ENCODE measurements at places on chromosomes 12 and 14. TPM values are rescaled to one million over a fixed set of nuclear protein-coding genes. Genes with fewer than 3 reads are reported as not detected.

- DNase-seq, result no peak
Observed at GRCh38 chr14:34983786-34984185, 994 bp downstream of the SRP54 start.

The LALBA gene
- total RNA-seq, result not detected

- peak; percentile 25 for DNase-seq
Observed at GRCh38 chr12:12717586-12718380, 615 bp downstream of the CDKN1B start.

The SDSL gene
- total RNA-seq, result 1.3 TPM

The CD69 gene
- total RNA-seq, result 0.69 TPM

GRCh38 chr14:103623308-103623707 lies 5.7 kb upstream of the KLC1 start:
- DNase-seq, result no peak

- peak; percentile 83 for DNase-seq
Observed at GRCh38 chr12:132956011-132956788, at the start of gene ZNF605. TSS of gene ZNF605 (minus strand) at chr12:132956306. CDS start at chr12:132945635, 10,671 bp downstream.

GRCh38 chr12:111270774-111271173 lies 98.1 kb downstream of the PHETA1 start:
- DNase-seq, result no peak

DNA sequence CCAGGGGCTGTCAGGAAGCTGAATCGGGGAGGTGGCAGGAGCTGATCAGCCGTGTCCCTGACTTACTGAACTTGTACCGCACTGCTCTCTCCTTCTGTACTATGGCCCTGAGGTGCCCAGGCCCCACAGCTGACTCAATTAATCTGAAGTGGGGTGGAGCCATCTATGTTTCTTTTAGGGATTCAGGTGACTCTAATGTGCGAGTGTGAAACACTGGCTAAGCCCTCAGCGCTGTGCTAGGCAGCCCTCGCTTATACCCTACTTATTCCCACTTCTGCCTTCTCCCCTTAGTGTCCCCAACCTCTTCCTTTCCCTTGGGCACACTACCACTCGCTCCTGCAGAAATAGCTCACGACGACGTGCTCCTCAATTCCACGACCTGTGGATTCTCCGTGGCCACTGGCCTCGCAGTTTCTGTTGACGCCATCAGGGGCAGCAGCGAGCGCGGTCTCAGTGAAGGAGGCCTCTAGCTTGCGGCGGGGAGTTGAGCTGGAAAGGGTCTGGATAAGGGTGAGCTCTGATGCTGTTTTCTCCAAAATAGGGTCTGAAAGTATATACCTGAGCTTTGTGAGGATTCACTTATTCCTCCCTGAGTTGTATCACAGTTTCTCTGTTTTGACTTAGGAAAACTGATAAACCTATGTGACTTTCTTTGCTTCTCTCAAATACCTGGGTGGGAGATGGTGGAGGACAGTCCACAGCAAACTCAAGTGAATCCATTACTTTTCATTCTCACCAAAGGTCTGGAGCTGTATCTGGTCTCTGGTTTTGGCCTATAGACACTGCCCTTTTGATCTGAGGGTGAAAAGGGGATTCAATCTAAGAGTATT lies 167.6 kb downstream of the SLC41A2 start:
- peak; percentile 60 for DNase-seq

The SMCO2 gene
- total RNA-seq, result 0.46 TPM

GRCh38 chr12:122544537-122544936 lies 17.5 kb downstream of the KNTC1 start:
- DNase-seq, result no peak

The GON7 gene
- total RNA-seq, result 15.5 TPM

The TCL1B gene
- total RNA-seq, result not detected

The SLC39A2 gene
- not detected for total RNA-seq

DNA sequence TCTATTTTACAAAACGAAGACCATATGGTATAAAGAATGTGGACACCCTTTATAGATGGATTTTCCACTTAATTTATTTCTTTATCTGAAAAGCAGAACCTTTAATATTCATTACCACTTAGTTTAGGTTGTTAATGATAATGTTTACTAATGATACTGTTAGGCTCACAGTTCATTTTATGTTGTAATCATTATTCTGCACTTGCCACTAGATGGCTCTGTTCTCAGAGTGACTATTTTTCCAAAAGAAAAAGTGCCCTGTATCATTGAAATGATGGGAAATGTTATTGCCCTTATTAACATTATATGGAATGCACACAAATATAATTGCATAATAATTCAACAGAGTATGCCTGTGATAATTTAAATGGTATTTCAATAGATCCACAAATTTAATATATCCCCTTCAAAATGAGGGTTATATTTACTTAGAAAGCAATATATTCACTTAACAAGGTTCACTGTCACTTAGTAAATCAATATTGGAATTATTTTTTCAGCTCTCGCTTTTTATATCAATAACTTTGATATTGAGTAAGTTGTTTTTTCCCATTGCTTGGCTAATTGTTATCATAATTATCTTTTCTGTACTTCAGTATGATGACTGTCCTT lies 95.7 kb downstream of the PDE3A start:
- DNase-seq, result no peak

The GPR137C gene
- 3.3 TPM for total RNA-seq

- peak; percentile 0 for DNase-seq
Observed at GRCh38 chr12:52524241-52524897, 4.2 kb upstream of the KRT5 start.

GRCh38 chr14:99472937-99473336 lies 7.7 kb downstream of the SETD3 start:
- no peak for DNase-seq

- DNase-seq, result no peak
Observed at GRCh38 chr12:100820314-100820713, 25.7 kb downstream of the ANO4 start.

The TSPAN11 gene
- 3.6 TPM for total RNA-seq

DNA sequence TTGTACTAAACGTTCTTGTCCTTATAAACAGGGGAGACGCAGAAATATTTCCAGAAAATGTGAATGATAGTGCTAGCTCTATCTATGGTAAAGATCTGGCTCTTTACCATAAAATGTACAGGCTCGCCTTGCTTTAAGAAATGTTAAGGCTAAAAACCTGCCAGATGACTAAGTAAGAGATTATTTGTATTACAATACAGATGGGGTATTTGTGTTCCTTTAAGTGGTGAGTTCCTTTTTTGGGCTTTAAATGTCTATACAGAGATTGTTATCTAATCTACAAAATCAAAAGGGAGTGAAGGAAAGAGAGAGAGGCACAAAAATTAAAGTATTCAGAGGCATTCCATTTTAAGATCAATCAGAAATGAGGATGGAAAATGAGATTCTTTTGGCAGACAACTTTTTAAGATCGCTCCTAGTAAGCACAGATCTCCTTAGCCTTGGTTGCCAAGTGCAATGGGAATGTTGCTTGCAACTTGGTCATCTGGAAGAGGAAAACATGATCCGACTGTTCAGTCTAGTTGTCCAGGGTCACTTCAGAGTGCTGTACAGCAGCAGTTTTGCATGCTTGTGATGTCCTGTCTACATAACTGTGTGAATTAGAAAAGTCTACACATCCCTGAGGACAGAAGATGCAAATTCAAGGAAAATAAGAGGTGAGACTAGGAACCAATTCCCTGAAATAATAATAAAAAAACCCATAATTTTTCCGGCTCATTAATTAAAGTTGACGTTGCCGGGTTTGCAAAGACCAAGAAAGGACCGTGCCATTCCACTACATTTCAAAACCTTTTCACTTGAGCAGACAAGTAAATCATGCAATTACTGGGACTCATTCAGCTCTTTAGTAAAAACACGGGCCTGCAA lies 380.8 kb downstream of the EGLN3 start:
- no peak for DNase-seq

GRCh38 chr14:75630695-75631452 lies 29.8 kb downstream of the ERG28 start:
- no peak for DNase-seq

GRCh38 chr14:75454963-75455546 lies 27.2 kb downstream of the JDP2 start:
- no peak for DNase-seq

- DNase-seq, result peak; percentile 33
Observed at GRCh38 chr12:45388545-45388944, 172.7 kb downstream of the ANO6 start.

DNA sequence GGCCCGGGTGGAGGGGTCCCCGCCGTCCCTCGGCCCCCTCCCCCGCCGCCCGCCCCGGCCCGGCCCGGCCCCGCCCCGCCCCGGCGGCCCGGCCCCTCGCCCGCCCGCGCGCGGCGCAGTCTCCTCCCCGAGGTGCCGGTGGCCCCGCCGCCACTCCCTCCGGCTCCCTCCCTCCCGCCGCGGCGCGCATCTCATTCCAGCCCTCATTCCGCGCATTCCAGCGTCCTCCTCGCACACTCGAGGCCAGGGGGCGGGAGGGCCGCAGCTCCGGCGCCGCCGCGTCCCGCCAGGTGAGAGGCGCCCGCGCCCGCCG lies at the start of gene TEAD4:
TEAD4 (plus strand) TSS at position 206 of the 313 bp plus-strand sequence.
- DNase-seq, result peak; percentile 84

- DNase-seq, result no peak
Observed at GRCh38 chr14:105929327-105930081, 403.1 kb downstream of the TMEM121 start.

DNA sequence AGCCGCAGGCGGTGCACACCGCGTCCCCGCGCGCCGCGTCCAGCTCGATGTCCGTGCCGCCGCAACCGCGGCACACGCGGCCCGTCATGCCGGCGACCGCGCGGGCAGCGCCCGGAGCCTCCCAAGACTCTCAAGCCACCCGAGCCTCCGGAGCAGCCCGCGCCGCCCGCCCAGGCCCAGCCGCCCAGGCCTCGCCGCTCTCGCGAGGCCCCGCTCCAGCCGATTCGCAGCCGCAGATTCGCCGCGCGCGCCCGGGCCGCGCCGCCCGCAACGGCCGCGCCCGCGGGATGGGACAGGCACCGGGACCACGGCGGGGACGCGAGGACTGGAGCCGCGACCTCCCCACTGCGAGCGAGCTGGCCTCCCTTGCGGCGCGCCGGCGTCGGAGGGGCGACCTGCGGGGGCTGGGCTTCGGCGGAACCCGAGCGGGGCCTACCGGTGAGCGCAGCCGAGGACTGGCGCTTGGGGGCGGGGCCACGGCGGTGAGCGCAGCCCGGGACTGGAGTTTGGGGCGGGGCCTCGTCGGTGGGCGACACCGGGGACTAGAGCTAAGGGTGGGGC lies at the start of gene BRF1:
BRF1 (minus strand) TSS at position 460 of the 561 bp plus-strand sequence; CDS start at position 88, 372 bp downstream.
- peak; percentile 97 for DNase-seq

DNA sequence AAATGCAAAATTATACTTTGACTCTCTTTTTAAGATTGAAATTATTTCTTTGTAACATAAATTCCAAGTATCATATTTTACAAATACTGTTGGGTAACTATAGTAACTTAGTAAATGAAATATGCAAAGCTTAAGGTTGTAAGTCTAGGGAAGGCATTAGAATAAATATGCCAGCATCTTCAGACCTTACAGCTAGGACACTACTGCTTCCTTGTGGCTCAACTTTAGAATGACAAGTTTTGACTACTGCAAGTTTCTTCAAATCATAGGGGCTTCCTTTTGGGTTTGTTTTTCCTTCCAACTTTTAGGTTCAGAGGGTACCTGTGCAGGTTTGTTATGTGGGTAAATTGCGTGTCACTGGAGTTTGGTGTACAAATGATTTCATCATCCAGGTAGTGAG lies 17.7 kb upstream of the ANP32D start:
- no peak for DNase-seq

The SIRT4 gene
- total RNA-seq, result 1.8 TPM

DNA sequence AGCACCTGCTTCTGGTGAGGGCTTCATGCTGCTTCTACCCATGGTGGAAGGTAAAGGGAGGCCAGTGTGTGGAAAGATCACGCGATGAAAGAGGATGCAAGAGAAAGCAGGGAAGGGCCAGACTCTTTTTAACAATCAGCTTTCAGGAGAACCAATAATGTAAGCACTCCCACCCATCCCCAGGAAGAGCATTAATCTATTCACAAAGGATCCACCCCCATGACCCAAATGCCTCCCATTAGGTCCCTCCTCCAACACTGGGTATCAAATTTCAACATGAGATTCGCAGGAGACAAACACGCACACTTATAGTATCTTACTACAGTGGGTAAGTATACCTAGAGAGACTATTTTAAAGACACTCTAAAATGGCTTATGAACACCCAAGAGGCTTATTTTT lies 80.5 kb upstream of the TMCC3 start:
- DNase-seq, result no peak

DNA sequence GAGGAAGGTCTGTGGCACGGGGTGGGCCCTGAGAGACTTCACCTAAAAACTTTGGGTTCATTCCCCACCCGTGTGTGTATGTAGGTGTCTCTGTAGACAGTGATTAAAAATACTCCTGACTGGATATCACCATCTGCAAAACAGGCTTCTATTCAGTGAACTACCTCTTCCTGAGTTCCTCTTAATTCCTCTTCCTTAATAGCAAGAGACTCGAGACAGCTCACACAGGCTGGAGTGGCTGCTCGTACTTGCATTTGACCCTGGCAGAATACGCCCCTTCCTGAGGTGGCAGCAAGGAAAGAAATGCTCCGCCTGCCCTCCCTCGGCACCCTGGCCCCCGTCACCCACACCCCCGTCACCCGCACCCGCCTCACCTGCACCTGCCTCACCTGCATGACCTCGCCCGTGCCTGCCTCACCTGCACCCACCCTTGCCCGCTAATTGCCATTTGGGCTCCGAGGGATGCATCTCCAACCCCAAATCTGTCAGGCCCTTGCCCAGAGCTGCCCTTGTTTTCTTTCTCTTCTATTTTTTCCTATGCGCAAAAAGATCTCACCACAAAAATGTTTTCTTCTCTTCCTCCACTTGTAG lies 90.0 kb downstream of the FBXL14 start:
- no peak for DNase-seq

The VASH1 gene
- 166 TPM for total RNA-seq

DNA sequence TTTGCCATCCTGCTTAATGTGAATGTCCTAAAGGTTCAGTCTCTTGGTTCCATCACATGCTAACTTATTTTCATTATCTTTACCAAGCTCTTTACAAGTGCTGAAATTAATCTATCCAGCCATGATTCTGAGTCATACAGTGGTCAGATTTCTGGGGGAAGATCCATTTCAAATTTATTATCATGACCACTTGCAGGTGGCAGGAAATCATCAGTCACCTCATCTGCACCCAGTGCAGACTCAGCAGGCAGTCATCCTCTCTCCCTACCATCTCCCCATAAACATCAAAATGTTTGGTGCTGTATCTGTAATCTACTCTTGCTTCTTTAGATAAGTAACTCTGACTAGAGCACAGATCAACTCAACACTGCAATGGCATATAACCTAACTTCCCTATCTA lies 23.5 kb downstream of the ATG14 start:
- DNase-seq, result no peak

DNA sequence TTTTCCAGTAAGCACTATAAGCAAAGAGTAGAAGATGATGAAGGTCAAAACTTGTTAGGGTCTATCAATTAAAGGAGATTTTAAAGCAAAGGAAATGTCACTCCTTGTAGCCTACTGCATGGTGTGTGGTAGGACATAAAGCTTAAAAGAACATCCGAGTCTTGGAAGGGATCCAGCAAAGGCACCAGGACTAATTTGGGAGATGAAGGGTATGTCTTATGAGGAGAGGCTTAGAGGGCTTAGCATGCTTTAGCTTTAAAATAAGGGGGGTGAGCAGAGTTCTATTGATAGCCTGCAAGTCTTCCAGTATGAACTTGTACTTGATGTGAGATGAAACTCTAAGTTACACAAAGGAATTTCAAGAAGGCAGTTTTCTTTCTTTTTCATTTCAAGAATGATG lies 11.8 kb upstream of the MYBPC1 start:
- DNase-seq, result no peak
